Ascending aorta (tissue), 2 donors: ENCODE measurements at places on chromosomes 13 and 19.
A peak's percentile ranks its signal among the peaks of the same experiment; 100 is the strongest.

DNA sequence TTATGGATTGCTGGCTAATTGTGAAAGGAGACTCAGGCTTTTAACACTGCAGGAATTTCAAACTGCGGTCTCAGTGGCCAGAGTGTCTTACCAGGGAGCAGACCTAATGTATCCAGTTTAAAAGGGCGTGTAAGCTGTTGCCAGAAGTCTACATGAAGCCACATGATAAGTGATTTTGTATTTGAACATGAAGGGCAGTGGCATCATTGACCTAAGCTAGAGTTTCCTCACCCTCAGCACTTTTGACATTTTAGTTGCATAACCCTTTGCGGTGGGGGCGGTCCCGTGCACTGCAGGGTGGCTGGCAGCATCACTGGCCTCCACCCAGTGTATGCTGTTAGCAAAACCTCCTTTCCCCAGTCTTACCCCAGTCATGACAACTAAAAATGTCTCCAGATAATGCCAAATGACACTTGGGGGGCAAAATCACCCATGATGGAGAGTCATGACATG lies 23.7 kb upstream of the GPR18 start:
- H3K36me3 ChIP-seq: peaks cover 4% of the 10 kb centered on the region
- peak; percentile 34 for DNase-seq
- no peaks in the 10 kb centered on the region for H3K27me3 ChIP-seq
- no peak overlapping the region for H3K4me3 ChIP-seq
- H3K27ac ChIP-seq: peak overlapping the region; percentile 59
- H3K4me1 ChIP-seq: peaks cover 5% of the 10 kb centered on the region

DNA sequence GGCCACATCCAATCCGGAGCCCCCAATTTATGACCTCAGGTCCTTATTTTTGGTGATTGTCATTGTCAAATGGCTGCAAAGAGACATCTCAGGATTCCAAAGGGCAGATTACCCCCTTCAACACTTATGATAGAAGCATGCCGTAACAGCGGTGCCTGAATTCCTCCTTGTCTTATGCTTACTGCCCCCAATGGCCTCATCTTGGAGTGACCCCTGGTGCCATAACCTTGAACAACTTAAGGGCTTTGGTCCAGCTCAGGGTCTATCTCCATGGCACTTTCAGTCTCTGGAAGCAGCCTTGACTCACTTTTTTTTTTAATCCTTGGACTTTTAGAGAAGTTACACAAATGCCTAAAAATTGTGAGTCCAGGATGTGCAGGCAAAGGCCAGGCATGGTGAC lies 171.6 kb upstream of the ZNF507 start:
- H3K27me3 ChIP-seq: no peaks in the 10 kb centered on the region
- H3K4me1 ChIP-seq: no peaks in the 10 kb centered on the region
- H3K4me3 ChIP-seq: no peak overlapping the region
- H3K27ac ChIP-seq: no peak overlapping the region
- no peak for DNase-seq

DNA sequence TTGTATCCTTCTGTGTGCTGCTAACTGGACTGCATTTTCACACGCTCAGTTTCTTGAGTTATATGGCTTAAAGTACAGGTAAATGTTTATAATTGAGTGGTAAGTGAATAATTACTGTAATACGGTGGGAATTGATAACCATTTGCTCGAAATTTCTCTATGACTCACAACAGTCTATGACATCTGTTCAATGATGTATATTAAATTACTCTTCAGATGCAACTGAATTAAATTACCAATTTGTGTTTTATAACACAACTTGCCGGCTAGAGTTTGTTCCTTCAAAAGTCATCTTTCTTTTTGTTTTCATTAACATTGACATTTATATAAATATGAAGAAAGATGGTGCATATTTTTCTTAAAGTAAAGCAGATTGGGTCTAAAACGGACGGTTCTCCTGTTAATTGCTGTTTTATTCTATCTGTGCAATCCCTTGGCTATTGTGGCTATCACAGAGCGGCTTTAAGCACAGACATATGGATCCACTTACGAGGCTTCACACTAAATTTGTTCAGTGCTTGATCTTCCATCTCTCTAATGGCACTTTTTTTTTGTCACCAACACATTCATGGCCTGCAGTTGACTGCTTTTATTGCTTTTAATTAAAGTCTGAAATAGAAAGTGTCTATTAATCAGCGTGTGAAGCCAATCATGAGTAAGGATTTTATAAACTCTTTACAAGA lies 1291.6 kb upstream of the SLC10A2 start:
- H3K4me1 ChIP-seq: no peaks in the 10 kb centered on the region
- H3K27ac ChIP-seq: no peak overlapping the region
- H3K36me3 ChIP-seq: no peaks in the 10 kb centered on the region

DNA sequence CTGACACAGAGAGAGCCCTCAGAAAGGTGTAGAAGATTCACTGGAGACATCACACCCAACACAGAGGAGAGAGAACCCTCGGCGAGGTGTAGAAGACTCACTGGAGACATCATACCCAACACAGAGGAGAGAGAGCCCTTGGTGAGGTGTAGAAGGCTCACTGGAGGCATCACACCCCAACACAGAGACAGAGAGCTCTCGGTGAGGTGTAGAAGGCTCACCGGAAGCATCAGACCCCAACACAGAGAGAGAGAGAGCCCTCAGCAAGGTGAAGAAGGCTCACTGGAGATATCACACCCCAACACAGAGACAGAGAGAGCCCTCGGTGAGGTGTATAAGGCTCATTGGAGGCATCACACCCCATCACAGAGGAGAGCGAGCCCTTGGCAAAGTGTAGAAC lies 826.5 kb downstream of the UQCRFS1 start:
- no peaks in the 10 kb centered on the region for H3K27me3 ChIP-seq
- no peak overlapping the region for H3K4me3 ChIP-seq
- H3K4me1 ChIP-seq: no peaks in the 10 kb centered on the region
- H3K36me3 ChIP-seq: no peaks in the 10 kb centered on the region
- no peak overlapping the region for H3K27ac ChIP-seq
- no peak for DNase-seq

DNA sequence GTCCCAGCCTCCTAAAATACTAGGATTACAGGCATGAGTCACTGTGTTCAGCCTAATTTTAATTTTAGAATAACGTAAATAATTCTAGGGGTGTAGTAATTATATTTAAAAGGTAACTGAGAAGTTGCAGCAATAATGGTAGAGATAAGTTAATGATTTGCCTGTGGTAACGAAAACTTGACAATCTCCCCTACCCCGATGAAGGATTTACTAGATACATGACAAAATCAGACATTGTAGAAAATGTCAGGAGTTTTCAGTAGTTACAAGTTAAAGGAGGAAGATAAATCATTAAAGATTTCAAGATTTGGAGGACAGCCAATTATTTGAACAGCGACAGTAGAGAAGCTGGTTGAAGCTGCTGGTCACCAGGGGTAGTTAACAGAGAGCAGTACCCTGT lies 652.2 kb upstream of the PCDH20 start:
- H3K4me3 ChIP-seq: no peak overlapping the region
- DNase-seq: no peak
- no peaks in the 10 kb centered on the region for H3K27me3 ChIP-seq
- H3K4me1 ChIP-seq: no peaks in the 10 kb centered on the region
- H3K36me3 ChIP-seq: no peaks in the 10 kb centered on the region
- H3K27ac ChIP-seq: no peak overlapping the region

GRCh38 chr13:23654111-23655110 lies 84.2 kb downstream of the TNFRSF19 start:
- no peaks in the 10 kb centered on the region for H3K27me3 ChIP-seq
- H3K27ac ChIP-seq: no peak overlapping the region
- H3K4me1 ChIP-seq: no peaks in the 10 kb centered on the region
- no peak overlapping the region for H3K4me3 ChIP-seq
- no peaks in the 10 kb centered on the region for H3K36me3 ChIP-seq

GRCh38 chr13:88817560-88817959 lies 1146.4 kb downstream of the SLITRK5 start:
- no peak overlapping the region for H3K27ac ChIP-seq
- DNase-seq: no peak
- no peaks in the 10 kb centered on the region for H3K36me3 ChIP-seq
- H3K4me1 ChIP-seq: no peaks in the 10 kb centered on the region
- no peaks in the 10 kb centered on the region for H3K27me3 ChIP-seq
- H3K4me3 ChIP-seq: no peak overlapping the region

- H3K4me1 ChIP-seq: peaks cover 4% of the 10 kb centered on the region
- H3K27me3 ChIP-seq: no peaks in the 10 kb centered on the region
- H3K4me3 ChIP-seq: peak overlapping the region; percentile 99
- H3K27ac ChIP-seq: peak overlapping the region; percentile 89
- DNase-seq: no peak
- peaks cover 2% of the 10 kb centered on the region for H3K36me3 ChIP-seq
Measured at GRCh38 chr13:114315074-114315785, 927 bp downstream of the CHAMP1 start.

GRCh38 chr19:21483589-21484170 lies 21.7 kb upstream of the ZNF429 start:
- no peak overlapping the region for H3K4me3 ChIP-seq
- H3K27me3 ChIP-seq: no peaks in the 10 kb centered on the region
- no peaks in the 10 kb centered on the region for H3K4me1 ChIP-seq
- H3K27ac ChIP-seq: peak overlapping the region; percentile 65
- H3K36me3 ChIP-seq: no peaks in the 10 kb centered on the region
- peak; percentile 69 for DNase-seq

DNA sequence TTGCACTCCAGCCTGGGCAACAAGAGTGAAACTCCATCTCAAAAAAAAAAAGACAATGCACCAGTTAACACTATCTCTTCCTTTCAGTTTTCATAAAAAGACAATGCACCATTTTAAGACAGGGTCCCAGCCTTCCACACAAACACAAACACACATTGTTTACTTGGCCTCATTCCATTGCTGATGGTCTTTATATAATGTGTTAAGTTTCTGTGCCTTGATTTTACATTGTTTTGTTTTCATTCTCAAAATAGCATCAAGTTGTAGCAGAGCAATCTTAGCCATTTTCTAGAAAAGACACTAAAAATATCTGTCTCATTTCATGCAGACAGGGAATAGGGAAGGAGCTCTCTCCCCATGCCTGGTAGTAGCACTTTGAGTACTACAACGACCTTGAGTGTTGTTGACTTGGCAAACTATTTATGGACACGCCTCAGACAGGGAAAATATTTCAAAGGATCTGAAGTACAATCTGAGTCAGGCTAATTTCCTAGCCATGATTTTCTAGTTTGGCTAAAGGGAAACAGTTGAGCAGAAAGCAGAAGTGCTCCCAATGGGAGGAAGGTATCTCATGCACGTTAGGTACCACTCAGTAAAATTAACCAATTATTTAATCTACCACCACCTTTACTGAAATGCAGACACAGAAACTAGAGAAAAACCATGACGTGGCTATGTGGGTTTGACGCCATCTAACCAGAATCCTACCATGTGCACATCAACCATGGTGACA lies 120.6 kb downstream of the ABCC4 start:
- no peaks in the 10 kb centered on the region for H3K27me3 ChIP-seq
- no peak for DNase-seq
- no peak overlapping the region for H3K4me3 ChIP-seq
- no peak overlapping the region for H3K27ac ChIP-seq
- no peaks in the 10 kb centered on the region for H3K36me3 ChIP-seq

GRCh38 chr13:46229251-46229650 lies 17.5 kb downstream of the LRRC63 start:
- H3K36me3 ChIP-seq: no peaks in the 10 kb centered on the region
- no peak for DNase-seq
- H3K27ac ChIP-seq: no peak overlapping the region
- no peaks in the 10 kb centered on the region for H3K4me1 ChIP-seq

DNA sequence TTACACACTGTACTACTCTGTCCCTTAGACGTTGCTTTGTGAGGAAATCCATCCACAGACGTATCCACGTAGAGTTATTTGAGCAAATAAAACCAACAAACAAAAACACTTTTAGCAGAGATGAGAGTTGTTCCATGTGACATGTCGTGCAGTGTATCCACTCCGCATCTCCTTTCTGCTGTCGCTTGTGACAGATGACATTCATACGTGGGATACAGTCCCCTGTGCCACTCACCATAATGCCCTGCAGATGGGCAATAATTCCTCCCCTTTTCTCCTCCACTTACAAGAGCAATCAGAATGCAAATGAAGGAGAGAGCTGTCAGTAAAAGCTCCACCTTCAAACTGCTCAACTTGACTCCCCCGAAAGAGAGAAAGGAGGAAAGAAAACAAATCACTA lies 26.0 kb downstream of the IRS2 start:
- no peaks in the 10 kb centered on the region for H3K27me3 ChIP-seq
- no peaks in the 10 kb centered on the region for H3K4me1 ChIP-seq
- DNase-seq: no peak
- H3K4me3 ChIP-seq: no peak overlapping the region
- no peak overlapping the region for H3K27ac ChIP-seq
- H3K36me3 ChIP-seq: peaks cover 19% of the 10 kb centered on the region

- H3K27me3 ChIP-seq: no peaks in the 10 kb centered on the region
- H3K4me1 ChIP-seq: peaks cover 34% of the 10 kb centered on the region
- H3K4me3 ChIP-seq: no peak overlapping the region
- DNase-seq: no peak
- H3K36me3 ChIP-seq: no peaks in the 10 kb centered on the region
- H3K27ac ChIP-seq: peak overlapping the region; percentile 59
Measured at GRCh38 chr13:46575818-46576221, 22.9 kb downstream of the LRCH1 start.

DNA sequence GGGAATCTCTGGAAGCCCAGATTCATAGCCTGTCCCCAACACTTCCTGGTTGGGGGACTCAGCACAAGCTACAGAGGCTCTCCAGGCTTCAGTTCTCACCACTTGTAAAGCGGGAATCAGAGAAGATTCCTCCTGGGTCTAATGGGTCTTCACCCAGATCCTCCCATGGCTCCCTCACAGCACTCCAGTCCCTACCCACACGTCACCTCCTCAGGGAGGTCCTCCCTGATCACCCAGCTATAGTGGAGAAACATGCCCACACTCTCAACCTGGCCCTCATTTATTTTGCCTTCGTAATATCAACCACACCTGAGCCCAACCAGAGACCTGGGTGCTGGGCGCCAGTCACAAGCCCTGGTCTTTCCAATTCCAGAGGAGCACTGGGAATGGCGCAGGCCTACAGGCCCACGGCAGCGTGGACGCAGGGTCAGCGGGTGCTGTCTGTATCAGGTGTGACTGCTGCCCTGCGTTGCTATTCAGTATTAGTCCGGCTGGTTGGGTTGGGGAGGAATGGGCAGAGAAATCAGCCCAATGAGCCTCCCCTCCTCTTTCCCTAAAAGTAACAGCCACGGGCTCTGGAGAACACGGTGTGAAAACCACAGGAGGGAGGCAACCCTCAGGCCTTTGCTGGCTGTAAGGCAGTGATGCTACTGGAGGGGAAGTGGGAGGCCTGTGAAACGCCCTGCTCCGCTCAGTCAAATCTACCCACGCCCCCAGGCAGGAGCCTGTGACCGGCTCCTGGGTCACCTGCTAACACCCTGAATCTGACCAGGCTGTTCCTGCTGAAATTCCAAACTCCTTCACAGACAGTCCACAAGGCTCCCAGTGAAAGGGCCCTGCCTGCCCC lies 5.2 kb downstream of the AKT2 start:
- no peaks in the 10 kb centered on the region for H3K36me3 ChIP-seq
- peaks cover 18% of the 10 kb centered on the region for H3K4me1 ChIP-seq
- no peak overlapping the region for H3K4me3 ChIP-seq
